ENCODE measurements at places on chromosomes 3 and 15.

- no peak for DNase-seq
These were observed 29.9 kb upstream of the RGMA start for GRCh38 chr15:93118904-93119303.

DNA sequence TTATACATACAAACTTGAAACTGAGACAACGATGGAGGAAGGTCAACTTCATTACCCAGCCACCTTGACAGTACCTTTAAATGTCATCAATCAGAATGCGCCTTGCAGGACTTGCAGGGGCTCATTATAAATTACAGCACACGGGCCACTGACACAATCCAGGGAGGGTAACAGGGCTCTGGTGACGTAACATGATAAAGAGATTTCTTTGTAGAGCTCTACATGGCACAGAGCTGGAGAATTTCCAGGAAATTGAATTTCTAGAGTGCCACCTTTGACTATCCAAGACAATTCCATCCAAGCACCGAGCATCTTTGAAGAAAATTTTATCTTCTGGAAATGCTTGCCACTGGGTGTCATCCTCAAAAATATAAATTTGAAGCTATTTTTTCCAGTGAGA, 486.0 kb downstream of the FOXP1 start:
- DNase-seq = no peak

GRCh38 chr15:66957431-66957720, 108.0 kb upstream of the SMAD3 start:
- no peak for DNase-seq

DNA sequence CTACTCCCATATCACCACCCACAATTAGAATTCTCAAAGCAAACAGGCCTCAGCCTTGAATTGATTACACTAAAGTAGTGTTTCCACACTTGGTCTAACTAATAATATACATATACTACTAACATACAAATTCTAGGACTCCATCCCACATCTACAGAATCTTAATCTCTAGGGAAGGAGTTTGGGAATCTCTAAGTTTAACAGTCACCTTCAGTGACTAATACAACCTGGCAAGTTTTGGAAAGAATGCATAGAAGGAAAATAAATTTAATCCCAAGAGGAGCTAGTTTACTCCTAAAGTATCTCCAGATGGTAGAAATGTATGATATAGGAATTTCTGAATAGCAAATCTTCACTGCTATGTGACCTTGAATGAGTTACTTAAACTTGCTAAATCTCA, 9.1 kb downstream of the CLPX start:
- DNase-seq = no peak

- no peak for DNase-seq
These were observed 1.4 kb downstream of the PDZRN3 start for GRCh38 chr3:73623346-73623745.

DNA sequence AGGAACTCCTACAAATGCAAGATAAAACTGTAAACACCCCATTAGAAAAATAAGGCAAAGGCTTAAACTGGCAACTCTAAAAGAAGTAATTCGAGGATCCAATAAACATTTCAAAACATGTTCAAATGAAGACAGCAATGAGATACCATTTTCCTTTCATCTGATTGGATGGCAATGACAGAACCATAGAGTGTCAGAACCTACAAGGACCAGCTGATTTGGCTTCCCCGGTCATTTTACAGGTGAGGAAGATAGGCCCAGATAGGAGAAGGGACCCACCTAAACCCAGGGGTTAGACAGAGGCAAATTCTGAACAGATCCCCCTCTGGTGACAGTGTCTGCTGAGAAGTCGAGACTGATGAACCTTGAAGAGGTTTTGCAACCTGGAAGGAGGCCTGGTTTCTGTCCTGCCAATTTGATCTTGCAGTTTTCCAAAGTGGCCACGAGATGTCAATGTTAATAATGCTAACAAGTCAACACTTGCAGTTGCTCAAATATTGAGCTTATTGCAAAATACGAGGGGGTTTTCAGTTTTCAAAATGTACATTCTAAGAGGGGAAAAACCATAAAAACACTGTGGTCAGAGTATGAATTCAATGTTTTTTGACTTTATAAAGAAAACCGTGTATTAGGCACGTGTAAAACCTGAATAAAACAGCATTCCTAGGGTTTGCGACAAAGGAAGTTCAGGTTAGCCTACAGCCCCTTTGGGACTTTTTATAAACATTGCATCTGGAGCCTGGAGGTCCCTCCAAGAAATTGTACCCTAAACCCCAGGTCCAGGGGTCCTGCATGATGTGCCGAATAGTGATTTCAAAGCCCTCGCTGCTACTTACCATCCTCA, 21.5 kb downstream of the CFAP161 start:
- no peak for DNase-seq
